Left forelimb (tissue), 1 donor: ENCODE measurements at places on chromosomes 4 and X.

DNA sequence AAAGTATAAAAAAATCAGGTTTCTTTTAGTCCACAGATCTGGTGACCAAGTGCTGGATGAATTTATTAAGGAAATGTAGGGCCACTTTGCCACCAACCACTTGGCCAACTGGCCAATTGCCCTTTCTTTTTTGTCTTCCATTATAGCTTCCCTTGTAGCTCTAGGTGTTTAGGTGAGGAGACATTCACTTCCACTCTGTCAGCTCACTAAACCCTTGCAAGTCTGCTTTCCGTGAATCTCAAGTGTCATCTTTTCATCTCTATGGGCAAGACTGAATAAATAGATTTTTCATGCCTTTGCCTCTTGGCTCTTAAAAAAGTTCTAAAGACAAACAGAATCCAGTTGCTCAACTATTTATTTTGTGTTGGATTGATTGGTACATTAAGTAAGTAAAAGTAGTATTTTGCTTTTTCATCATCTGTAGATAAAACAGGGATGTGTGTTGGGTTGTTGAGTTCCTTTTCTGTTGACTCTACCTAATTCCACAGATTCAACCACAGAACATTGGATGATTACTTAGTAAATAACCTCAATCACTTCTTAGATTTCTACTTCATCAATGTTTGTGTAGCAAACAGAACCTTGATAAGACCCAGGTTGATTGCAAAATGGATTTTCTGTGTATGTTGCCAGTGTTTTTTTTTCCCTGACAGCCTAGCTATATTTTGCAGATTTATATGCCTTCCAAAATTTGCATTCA is 68.1 kb upstream of the GRXCR1 start:
- DNase-seq = no peak

GRCh38 chr4:133996431-133997121 is 205.0 kb downstream of the PABPC4L start:
- no peak for DNase-seq

- DNase-seq = no peak
Observed at GRCh38 chr4:80419946-80420345, 84.4 kb downstream of the CFAP299 start.

GRCh38 chr4:187224560-187224959 is 500.9 kb upstream of the FAT1 start:
- no peak for DNase-seq

DNA sequence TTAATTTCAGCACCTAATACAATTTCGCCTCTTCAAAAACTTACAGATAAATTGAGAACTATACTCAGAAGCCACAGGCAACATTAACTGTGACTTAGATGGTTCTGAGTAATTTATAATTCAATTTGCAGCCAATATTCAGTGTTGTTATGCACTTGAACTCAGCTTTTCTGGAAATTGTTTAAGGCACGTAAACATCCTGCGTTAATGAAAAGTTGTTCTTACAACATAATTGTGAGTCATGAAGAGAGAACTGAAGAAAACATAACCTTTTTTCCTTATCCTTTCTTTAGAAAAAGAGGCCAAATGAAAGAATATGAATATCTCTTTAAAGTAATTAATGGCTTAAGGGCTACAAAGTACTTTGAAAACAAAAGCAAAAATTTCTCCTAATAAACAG is 16.6 kb upstream of the H2AZ1 start:
- no peak for DNase-seq

- DNase-seq = no peak
Observed at GRCh38 chrX:130024127-130024526, 41.7 kb downstream of the BCORL1 start.

DNA sequence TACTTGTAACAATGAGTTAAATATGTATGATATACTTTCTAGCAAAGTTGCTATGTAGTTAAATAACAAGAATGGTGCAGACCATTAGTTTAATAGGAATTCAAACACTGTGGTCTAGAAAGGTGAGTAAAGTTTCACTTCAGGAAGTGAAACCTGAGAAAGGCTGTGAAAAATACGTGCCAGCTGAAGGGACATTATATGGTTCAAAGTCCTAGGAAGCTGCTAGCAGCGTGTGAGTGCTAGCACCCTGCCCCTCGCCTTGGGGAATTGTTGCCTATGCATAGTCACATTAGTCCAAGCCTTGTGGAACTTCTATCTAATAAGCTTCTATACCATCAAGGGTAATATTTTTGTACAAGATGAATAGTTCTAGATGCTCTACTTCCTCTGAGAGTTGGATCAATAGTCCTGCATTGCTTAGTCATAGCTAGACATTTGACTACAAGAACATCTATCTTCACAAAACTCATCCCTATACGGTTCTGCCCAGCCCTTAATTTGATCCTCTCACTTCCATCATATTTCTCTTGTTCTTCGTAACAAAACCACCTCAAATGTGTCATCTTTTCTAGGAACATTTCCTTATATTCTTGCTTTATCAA is 45.8 kb upstream of the ARSJ start:
- no peak for DNase-seq

- DNase-seq = no peak
Observed at GRCh38 chr4:52408032-52408431, 251.1 kb downstream of the USP46 start.

DNA sequence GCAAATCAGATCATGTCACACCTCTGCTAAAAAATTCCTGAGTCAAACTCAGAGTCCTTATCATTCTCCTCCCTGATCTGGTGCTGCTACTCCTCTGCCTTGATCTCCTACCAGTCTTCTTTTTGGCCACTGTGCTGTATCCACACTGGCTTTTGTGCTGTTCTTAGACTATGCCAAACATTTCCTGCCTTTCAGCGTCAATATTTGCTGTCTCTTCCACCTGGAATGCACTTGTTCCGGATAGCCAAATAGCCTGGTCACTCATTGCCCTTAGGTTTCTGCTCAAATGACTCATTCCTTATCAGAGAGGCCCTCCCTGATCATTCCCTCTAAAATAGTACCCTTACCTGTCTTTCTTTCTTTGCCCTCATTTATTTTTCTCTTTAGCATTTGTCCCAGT is 24.4 kb upstream of the RP2 start:
- no peak for DNase-seq
